ENCODE measurements at places on chromosomes 3 and 15.

DNA sequence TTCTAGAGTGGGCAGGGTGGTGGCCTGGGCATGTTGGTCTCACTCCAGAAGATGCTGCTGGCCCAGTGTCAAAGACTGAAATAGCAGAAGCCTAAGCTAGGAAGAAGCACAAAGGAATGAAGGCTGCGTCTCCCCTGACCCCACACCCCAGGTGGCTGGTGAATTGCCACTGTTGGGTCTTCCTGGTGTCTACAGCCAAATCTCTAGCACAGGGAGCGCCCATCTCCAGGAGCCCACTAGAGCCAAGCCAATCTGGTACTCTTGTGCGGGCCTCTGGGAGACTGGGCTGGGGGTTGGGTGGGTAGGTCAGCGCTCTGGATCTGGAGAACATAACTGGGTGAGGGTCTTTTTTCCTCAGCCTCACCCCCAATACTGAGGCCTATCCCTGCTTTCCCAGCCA lies 894 bp downstream of the TUSC2 start:
- DNase-seq: no peak

DNA sequence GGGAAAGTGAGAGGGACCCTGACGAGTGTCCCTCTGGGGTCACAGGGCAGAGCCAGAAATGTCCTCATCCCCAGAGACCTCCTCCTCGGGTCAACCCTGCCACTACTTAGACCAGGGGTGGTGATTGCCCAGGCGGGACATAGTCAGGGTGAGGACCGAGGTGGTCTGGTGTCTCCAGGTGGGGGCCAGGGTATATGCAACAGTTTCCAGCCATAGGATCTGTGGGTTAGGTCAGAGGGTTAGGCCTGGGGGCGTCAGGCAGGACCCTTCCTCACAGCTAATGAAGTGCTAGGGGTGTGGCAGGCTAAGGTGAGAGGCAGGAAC lies 22.3 kb upstream of the FBLN2 start:
- no peak for DNase-seq

DNA sequence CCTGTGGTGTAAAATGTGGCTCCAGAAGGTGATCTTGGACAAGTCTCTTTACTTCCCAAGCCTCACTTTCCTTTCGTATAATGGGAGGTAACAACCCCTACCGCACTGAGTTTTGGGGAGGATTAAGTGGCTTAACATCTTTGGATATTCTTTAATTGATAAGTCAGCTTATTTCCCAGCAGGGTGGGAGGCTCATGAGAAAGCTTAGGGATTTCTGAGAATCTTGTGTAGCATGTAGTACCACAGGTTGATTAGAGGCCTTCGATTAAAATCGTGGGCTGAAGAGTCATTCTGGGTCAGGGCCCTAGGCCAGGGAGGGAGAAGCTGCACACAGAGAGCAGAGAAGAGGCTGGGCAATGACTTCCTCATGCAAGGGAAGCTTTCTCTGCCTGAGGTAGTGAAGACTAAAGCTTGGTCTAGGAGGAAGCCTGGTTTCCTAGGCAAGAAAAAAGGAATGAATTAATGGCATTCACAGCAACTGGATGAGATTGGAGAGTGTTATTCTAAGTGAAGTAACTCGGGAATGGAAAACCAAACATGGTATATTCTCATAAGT lies 1.5 kb upstream of the NMNAT3 start:
- no peak for DNase-seq

DNA sequence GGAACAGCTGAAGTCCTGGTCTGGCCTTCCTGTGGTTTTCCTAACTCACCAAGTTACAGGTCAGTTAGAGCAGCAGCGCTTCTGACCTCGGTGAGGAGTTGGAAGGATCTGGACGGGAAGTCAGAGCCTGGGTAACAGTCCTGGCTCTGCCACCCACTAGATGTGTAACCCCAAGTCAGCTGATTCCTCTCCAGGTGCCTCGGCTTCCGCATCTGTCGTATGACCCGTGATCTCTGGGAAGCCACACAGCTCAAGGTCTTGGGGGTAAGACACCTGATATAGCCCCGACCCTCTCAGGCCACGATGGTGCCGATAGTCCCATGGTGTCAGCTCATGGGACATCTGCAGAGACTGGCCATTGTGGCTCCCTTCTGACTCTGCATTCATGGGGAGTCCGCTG lies 8.3 kb upstream of the PIGZ start:
- DNase-seq: no peak

DNA sequence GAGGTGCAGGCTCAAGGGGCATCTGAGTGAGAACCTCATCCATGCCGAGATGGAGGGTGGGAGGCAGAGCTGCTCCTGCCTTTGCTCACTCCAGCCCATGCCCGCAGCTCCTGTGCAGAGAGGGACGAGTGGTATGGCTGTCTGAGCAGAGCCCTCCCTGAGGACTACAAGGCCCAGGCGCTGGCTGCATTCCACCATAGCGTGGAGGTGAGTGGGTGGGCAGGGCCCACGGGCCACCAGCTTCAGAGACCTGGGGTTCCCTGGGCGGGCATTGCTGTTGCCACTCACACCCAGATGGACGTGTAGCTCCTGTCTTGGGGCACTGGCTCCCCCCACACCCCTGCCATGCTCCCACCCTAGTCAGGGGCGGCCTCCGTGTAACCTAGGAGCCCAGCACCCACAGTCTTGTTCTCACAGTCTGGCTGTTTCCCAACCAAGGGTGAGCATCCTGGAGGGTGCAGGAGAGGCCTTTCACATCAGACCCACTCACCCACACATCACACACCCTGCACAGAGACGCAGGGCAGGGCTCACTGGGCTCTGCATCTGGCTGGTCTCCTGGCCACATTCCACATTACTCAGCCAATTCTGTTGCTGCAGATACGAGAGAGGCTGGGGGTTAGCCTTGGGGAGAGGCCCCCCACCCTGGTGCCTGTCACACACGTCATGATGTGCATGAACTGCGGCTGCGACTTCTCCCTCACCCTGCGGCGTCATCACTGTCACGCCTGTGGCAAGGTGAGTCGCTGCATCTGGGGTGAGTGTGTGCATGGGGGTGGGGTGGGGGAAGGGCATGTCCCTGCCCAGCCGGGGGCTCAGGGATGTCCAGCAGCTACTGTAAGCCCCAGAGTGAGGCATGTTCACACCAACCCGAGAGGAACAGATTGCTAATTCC lies 25.3 kb upstream of the NR2C2 start:
- DNase-seq: no peak

DNA sequence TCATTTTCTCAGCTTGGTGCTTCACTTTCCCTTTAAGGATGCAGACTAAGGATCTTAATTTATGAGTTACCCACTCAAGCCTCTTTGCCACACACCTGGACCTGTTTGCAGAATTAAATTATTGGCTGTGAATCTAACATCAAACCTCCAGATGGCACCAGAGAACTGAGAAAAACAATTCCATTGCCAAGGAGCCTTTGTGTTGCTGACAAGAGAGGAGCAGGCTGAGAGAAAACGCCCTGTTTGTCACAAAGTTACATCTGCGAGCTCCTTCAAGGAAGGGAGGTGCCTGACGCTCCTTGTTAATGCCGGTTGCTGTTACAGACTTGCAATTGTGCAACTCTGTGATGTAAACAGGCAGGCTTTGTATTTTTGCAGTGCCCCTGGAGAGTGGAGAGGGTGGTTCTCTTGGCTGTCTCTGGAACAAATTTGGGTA lies 36.3 kb upstream of the TMC3 start:
- DNase-seq: no peak

- DNase-seq: no peak
Measured at GRCh38 chr3:111465081-111465670, 76.8 kb upstream of the CD96 start.

DNA sequence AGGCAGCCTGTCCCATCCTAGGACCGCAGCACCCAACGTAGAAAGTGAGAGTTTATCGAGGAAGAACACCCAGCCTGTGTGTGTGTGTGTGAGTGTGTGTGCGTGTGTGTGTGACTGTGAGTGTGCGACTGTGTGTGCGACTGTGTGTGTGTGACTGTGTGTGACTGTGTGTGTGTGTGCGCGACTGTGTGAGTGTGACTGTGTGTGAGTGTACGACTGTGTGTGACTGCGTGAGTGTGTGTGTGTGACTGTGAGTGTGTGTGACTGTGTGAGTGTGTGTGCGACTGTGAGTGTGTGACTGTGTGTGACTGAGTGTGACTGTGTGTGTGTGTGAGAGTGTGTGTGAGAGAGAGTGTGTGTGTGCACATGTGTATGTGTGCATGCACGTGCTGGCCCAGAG lies 15.1 kb upstream of the DLL4 start:
- no peak for DNase-seq
